NCI-H510A treated with DMSO at 0.1 percent for 48 hours (cell line): ENCODE measurements at places on chromosomes 5 and 9.

GRCh38 chr5:154753792-154754191 is 1.4 kb upstream of the LARP1 start:
- no peak for DNase-seq

GRCh38 chr9:14393418-14393817 is 79.5 kb upstream of the NFIB start:
- DNase-seq, result no peak

- no peak for DNase-seq
Observed at GRCh38 chr5:169183576-169183975, 117.4 kb downstream of the SLIT3 start.

DNA sequence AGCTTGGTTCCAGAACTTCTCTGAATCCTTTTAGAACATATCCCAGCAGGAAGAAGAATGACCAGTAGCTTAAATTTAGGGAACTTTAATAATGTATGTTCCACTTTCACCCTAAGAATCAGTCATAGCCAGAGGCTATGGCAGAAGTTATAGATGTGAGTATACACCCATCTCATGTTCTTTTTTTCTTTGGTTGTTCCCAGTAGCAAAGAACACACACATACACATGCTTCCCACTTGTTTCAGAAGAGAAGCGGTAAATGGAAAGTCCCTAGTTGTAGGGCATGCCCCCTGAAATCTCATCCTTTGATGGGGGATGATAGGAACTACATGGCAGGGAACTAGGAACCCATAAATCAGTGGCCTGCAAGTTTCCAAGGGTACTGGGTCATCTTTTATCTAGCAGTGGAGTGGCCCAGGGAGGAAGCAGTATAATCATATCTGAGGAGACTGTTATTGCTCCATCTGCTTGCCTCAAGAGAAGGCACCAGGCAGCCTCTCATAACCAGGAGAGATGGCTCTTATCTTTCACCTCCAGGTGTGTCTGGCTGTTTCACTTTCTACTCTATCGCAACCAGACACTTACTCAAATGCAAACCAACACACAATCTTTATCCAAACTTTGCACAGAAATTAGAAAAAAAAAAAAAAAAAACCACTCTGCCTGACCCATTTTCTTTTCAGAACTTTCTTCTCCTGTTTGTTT is 109.5 kb downstream of the SNCAIP start:
- no peak for DNase-seq

DNA sequence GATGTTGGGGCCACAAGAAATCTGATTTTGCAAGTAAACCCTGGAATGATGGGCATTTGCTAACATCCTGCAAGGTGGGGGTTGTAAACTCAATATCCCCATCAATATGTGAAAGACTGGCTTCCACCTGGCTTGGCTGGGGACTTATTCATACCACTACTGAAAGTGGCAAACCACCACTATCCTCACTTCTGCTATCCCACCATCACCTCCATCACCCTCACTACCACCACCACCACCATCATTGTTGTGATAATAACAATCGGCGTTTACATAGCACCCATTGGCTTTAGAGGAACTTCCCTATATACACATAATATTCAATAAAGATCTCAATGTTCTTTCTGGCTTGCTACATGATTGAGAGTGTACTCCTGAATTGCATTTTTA is 224.7 kb upstream of the DAP start:
- no peak for DNase-seq

DNA sequence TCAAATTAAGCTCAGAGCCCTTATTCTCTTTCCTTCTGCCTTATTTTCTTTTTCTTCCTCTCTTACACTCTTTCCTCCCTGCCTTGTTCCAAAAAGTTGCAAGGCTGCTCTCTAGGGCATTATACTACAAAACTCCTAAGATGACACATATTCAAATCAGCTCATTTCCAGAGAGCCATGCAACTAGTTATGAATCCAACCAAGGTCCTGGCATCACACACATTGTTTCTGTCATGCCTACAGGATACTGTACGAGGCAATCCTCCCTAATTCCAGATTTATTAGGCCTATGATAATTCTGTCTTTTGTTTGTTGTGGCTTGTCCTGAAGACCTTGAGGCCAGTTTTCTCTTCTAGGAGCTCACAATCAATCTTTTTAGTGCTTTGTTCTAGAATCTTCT is 87.0 kb upstream of the TBCA start:
- no peak for DNase-seq

DNA sequence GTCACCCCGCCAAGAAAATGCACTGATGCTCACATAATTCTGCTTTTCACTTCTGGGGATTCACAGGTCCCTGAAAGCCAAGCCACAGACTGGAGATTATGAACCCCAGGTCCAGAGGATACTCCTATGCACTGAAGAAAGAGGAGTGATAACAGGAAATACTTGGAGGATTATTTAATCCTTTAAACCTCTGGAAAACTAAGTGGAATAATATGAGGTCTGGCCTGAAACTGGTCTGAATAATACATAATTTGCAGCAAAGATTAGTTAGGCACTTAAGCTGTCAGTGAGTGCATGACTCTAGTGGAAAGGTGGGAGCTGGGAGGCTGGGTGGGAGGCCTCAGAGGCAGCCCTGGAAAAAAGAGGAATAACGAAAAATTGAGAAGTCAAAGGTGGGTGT is 45.7 kb downstream of the MARCHF3 start:
- no peak for DNase-seq
